ENCODE measurements at places on chromosomes 5 and 9.
A peak's percentile ranks its signal among the peaks of the same experiment; 100 is the strongest.

DNA sequence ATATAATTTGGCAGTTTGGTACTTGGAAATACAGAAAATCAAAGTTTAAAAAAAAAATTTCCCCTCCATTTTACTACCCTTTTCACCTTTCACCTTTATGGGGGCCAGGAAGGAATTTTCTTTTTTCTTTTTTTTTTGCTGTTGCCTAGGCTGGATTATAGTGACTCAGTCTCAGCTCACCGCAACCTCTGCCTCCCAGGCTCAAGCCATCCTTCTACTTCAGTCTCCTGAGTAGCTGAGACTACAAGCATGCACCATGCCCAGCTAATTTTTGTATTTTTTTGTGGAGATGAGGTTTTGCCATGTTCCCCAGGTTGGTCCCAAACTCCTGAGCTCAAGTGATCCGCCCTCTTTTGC, 9.1 kb downstream of the CHMP5 start:
- no peak for DNase-seq

DNA sequence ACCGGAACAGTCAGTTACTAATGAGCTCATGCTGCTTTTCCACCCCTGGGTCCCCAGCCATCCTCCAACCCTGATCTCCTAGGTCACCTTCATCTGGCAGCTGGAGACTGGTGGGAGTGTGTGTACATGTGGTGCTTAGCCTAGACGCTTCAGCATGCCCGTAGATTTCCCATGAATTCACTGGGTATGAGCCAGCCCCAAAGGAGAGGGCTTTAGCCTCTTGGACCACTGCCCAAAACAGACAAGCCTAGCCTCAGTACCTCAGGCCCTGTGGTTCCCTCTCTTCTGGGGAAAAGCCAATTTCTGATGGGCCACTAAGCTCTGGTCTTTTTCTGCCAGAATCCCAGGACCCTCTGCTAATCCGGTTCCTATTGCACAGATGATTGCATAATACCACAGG, 48.0 kb upstream of the ASTN2 start:
- DNase-seq = no peak

DNA sequence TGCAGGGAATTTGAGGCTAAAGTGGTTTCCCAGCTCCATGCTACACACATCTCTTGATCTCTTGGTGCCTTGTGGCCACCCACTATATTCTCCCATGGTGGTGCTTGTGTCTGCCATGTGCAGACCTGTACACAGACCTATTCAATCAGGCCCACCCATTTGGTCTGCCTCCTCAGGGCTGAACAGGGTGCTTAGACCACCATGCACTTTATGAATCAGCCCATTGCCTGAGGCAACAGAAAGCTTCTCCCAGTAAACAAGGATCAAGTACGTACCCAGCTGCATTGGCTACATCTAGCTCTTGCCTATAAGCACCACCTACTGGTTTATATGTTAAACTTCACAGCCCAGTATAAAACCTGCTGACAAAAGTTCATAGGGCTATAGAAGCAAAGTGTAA, 664.3 kb upstream of the EDIL3 start:
- DNase-seq = peak; percentile 6

DNA sequence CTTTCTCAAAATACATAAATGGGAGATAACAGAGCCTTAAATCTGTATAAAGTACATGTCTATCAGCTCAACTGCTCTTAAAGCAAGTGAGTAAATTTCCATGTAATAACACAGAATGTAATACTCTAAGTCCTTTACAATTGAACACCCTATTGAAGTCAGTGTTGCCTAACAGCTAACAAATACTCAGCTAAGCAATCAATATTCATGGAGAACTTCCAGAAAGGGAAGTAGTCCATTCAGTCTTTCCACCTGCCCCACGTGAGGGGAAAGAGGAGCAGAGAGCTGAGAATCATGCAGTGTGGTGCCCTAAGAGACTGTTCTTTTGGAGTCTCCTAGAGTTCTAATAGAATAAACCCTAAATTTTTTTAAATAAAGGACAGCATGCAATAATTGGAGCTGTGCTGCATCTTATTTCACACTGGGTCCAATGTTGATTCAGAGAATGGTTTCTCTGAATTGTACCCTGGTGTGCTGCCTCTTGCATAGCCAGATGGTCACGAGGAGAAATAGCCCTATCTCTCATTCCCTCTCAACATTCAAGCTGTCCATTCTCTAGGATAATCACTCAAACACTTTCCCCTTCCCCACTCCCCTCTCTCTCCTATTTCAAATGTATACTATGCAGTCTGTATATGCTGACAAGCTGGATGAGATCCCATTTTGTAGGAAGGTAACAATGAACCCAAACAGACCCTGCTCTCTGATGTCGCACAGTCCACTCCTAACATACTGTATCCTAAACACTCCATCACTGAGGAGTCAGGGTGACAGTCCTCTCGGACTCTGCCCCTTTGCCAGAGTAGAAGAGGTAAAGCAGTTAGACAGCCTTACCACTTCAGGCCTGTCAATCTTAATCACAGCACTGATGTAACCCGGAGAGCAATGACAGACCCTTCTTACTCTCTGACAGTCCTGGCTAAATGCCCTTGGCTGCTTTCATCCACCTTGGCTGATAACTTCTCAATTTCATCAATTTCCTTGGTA, 134.8 kb downstream of the EPB41L4A start:
- no peak for DNase-seq

DNA sequence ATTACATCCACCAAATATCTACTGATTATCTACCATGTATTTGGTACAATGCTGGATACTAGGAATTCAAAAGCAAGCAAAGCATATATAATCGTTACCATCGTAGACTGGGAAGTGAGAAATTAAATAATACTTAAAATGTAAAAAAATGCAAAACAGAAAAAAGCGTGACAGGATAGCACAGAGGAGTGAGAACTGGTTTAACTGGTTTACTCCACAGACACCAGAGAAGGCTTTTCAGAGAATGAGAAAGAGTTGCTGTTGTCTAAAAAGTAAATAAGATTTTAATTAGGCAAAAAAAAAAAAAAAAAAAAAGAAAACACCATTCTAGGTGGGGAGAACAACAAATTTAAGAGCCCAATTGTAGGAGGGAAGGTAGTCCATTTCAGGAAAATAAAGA, 657.9 kb upstream of the ST8SIA4 start:
- no peak for DNase-seq

- DNase-seq = no peak
Observed at GRCh38 chr5:19927919-19928318, 60.1 kb downstream of the CDH18 start.

Measured in AG10803 (cell line).